ENCODE measurements at places on chromosomes 13 and 19.

DNA sequence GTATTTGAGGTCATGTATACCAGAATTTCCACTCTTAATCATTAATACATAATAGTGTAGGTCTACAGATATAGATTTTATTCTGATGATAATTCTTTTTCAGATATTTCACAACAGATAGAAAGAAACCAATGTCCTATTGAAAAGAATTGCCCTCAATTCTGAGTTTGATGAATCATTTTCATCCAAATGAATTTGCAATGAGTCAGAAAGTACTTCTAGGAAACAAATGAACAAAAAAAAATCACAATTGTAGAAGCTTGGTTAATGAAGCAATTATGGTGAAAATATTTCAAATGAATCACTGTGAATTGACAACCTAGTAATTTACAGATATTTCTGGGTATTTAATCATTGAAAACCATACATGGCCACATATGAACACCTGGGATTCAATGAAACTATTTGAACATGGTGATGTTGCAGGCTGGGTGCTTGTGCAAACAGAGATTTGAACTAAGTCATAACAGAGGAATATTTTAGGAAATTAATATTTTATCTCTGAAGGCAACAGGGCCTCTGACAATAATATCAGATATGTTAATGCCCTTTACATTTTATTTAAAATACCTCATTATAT, 360.9 kb downstream of the SLITRK5 start:
- DNase-seq: no peak

GRCh38 chr13:40792284-40793051, 3.1 kb downstream of the SLC25A15 start:
- no peak for DNase-seq

GRCh38 chr19:43633520-43633919, 6.1 kb downstream of the CADM4 start:
- no peak for DNase-seq

DNA sequence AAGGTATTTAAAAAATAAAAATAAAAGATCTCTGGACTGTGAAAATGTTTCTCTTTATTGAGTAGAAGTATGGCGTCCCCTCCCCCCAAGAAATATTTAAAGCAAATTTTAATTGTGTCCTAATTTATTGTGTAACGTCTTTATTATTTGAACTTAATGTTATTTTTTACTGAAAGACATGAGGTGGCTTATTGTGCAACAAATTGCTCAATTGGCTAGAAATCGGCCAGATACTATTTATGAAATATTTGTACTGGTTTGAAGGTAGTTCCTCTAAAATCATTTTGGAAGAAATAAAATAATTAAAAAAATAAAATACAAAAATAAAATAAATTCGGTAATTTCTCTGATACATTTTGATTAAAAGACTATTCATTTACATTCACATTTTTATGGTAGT, 162.3 kb downstream of the DACH1 start:
- DNase-seq: no peak

DNA sequence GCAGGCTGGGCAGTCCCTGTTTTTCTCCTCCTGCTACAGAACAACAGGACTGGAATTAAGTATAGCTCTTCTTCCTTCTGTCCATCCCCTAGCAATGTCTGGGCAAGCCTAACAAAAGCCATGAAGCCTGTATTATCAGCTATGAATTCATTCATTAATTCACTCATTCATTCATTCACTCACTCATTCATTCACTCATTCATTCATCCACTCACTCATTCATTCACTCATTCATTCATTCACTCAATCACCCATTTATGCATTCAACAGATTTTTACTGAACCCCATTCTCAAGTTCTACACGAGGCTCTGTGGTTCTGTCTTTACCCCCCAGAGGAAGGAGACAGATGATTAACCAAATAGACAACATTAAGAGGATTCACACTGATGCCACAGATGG, 69.9 kb downstream of the CACNA1A start:
- no peak for DNase-seq

GRCh38 chr13:109131698-109132257, 502.4 kb downstream of the MYO16 start:
- DNase-seq: no peak

- DNase-seq: peak; percentile 21
Measured at GRCh38 chr13:23899555-23899954, 2.3 kb upstream of the C1QTNF9B start.

DNA sequence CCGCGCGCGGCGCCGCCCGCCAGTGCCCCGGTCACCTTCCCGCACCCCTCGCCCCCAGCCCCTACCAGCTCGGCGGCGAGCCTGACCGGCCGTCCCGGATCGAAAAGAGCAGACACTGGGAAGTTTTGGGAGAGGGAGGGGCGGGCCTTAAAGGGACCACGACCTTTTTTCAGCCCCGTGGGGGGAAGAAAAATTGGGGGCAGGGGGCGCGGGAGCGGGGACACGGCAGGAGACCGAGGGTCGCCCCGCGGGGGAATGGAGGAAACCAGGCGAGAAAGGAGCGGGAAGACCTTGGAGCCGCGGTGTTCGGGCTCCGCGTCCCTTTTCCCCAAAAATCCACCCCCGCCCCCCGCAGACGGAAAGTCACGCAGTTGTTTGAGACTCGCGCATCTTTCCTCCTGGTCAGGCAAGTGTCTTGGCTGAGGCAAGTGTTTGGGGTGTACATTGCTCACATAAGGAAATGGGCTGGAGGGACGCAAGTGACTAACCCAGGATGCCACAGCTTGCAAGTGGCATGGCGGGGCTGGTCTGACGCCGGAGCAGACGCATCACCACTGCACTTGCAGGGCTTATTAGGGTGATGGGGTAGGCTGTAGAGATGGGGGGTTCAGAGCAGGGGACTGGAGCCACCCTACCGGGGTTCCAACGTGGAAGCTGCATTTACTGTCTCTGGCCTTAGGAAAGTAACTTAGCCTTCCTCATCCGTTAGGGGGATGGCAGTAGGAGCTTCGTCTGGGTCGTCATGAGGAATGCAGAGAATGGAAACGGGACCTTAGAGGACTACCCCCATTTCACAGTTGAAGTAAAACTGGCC, 2.7 kb upstream of the HNRNPL start:
- peak; percentile 37 for DNase-seq

DNA sequence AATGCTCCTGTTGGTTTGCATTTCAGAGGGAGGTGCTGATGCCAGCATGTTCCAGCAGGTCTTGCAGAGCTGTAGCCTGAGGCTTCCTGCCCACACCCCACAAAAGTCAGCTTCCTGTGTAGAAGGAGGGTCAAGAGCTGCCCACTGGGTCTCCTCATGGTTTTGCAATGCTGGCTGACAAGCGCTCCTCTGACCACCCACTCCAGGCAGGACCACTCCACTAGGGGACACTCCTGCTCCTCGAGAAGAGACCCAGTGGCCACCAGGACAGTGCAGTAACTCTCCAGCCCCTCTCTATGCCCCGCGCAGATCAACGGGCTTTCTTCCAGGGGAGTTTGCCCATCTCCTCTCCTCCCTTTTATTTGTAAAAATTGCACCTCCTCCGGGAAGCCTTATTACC, 72.9 kb upstream of the UQCRFS1 start:
- no peak for DNase-seq

DNA sequence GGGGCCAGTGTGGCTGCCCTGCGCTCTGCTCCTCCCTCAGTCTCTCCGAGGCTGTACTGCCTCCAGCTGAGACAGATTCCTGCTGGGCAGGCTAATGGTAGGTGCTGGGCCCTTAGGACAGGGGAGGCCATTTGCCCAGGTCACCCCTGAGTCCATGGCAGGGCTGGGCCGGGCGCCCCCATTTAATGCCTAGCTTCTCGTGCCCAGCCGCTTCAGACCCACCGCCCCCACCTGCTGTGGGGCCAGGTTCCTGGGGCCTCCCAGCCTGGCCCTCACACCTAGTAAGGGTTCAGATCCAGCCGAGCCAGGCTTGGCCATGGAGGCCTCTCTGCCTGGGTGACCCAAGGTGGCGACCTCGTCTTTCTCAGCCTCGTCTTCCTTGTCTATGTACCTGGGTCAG, 17.8 kb downstream of the PIAS4 start:
- no peak for DNase-seq

GRCh38 chr19:18274781-18275356, 617 bp upstream of the IQCN start:
- DNase-seq: no peak

GRCh38 chr13:21071924-21072323, 10.5 kb upstream of the LATS2 start:
- DNase-seq: no peak

- no peak for DNase-seq
Measured at GRCh38 chr13:99022941-99023340, 45.1 kb upstream of the DOCK9 start.

DNA sequence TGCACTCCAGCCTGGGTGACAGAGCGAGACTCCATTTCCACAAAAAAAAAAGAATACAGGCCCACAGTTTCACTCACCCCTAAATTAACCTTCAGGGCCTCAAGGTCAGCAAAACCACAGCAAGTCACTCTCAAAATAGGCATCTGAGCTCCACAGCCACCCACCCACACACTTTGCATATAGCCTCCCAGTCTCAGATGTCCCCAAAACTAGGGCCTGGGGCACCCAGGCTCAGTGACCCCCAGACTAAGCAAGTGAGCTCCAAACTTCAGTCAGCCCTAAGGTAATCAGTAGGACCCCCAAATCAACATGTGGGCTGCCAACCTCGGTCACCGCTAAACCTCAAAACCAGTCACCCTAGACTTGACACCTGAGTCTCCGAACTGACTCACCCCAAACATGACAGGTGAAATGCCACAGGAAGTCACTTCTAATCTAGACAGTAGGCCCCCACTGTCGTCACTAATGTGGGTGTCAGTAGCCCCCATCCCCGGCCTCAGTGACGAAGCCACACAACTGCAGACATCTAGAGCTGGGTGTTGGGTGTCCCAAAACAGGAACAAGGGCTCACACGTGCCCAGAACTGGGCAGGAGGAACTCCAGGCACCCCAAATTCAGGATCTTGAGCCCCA, 13.9 kb downstream of the RABAC1 start:
- peak; percentile 83 for DNase-seq

- no peak for DNase-seq
Measured at GRCh38 chr19:13864046-13864666, 12.8 kb upstream of the NANOS3 start.

DNA sequence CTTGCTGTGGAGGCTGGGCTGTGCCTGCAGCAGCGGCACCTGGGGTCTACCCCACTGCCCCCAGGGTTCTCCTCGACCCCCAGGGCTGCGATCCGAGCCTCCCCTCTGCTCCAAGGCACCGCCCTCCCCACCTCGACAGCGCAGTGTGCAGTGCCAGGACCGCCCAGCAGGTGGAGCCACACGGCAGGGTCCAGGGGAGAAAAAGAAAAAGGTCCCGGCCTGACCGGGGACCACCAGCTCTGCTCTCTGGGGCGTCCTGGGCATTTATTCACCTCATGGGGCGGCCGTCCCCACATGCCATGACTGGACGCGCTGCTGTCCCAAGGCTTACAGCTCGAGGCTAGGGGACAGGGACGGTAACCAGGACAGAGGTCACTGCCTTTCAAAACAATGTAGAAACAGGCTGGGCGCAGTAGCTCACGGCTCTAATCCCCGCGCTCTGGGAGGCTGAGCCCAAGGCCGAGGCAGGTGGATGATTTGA, 10.6 kb downstream of the REXO1 start:
- peak; percentile 46 for DNase-seq

- DNase-seq: no peak
Measured at GRCh38 chr13:83377491-83377890, 504.8 kb downstream of the SLITRK1 start.

DNA sequence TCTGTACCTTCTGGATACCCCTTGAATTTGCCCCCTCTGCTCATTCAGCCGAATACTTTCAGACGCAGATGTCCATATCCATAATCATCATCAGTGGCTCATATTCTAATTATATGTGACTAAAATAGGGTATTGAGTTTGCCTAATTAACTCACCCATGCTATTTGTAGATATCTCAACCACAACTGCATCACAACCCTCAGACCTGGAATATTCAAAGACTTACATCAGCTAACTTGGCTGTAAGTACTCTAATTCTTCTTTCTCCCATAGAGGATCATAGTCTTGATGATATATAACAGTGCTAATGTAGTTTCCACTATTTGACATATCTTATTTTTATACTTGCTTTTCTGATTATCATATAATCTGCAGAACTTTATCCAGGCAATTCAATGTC, 35.8 kb downstream of the RXFP2 start:
- DNase-seq: no peak

DNA sequence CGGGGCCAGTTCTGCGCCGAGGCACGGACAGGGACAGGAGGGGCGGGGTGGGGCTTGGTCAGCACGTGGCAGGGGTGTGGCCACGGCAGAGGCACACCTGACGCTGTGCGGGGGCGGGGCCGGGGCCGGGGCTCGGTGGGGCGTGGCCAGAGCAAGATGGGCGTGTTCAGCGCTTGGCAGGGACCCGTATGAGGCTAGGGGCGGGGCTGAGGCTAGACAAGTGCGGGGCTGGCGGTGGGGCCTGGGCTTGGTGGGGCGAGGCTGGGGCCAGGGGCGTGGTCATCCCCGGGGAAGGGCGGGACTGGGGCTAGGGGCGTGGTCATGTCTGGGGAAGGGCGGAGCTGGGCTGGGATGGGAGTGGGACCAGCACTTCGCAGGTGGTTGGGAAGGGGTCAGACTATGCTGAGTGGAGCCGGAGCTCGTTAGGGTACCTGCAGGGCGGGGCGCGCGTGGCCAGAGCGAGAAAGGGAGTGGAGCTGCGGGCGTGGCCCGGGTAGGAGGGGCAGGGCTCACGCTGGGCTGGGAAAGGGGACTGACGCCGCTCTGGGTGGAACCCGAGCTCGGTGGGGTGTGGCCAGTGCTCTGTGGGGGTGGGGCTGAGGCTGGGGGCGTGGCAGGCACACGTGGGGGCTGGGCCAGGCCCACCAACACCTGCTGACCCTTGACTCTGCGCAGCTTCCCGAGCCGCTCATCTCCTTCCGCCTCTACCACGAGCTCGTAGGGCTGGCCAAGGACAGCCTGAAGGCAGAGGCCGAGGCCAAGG, 12.8 kb downstream of the POLR2E start:
- peak; percentile 83 for DNase-seq

GRCh38 chr13:26656919-26657318, 99.4 kb downstream of the WASF3 start:
- DNase-seq: no peak

DNA sequence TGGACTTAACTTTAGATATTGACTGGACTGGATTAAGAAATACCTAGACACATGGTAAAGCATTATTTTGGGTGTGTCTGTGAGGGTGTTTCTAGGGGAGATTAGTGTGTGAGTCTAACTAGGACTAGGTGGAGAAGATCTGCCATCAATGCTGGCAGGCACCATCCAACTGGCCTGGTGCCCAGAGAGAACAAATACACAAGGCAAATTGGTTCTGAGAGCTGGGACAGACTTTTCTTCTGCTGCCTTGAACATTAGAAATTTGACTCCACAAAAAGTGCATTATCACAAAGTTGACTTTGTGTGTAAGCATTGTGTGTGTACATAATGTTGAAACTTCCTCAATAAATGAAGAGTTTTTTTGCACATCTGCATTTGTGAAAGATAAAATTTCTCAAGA, 522.1 kb downstream of the SUCLA2 start:
- no peak for DNase-seq

DNA sequence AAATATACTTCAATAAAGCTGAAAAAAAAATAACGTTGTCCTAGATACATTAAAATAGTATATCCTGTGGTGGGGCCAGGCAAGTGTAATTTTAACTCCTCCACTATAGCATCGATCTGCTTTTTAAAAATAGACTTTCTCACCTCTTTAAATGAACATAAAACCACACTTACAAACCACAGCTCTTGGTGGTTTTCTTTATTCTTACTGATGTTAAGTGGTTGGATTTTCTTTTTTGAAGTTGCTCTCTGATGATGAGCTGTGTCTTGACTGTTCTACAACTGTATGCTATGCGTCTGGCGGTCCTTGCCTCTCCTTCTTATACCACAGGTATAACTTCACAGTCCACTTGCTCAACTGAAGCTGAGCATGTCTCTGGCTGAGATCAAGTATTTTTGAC, 721.5 kb upstream of the KLHL1 start:
- DNase-seq: no peak

GRCh38 chr19:17831419-17831888, 10.1 kb upstream of the INSL3 start:
- DNase-seq: no peak

Measured in T follicular helper cell (primary cell).